ENCODE measurements at places on chromosomes 6 and 20.

DNA sequence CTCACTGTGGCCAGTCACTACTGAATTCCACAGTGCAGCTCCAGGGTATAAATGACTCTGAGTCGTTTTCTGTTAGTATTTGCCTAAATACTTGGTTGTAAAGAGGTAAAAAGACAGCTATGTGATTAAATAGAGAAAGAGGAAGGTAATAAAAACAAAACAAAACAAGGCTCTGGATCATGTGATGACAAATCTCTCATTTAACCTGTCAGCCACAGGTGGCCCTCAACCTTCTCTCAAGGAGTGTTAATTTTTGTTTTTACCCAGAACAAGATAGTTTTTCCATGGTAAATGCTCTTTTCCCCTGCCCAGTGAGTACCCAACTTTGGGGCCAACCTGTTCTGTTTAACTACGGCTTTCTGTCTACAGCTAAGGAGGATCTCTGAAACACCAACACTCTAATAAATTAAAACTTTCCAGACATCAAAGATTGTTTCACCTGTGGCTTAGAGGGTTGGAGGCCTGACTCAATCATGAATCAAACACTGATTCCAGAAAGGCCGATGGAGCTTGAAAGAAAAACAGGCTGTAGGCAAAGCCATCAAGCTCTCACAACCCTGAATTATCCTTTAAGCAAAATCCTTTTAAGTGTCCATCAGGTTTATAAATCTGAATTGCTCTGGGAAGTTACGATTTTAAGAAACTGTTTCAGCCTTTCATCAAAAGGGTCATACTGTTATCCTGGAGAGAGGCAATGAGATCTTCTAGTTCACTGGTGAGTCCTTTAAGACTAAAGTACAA, 81.5 kb upstream of the BCLAF1 start:
- DNase-seq = no peak

GRCh38 chr6:104940893-104941728, 15.8 kb upstream of the LIN28B start:
- DNase-seq = no peak

GRCh38 chr20:59525500-59526241, 78.7 kb upstream of the PHACTR3 start:
- DNase-seq = no peak

GRCh38 chr6:34572021-34572420, 15.9 kb upstream of the SPDEF start:
- DNase-seq = no peak

GRCh38 chr20:58399926-58400325, 10.9 kb downstream of the VAPB start:
- DNase-seq = no peak

DNA sequence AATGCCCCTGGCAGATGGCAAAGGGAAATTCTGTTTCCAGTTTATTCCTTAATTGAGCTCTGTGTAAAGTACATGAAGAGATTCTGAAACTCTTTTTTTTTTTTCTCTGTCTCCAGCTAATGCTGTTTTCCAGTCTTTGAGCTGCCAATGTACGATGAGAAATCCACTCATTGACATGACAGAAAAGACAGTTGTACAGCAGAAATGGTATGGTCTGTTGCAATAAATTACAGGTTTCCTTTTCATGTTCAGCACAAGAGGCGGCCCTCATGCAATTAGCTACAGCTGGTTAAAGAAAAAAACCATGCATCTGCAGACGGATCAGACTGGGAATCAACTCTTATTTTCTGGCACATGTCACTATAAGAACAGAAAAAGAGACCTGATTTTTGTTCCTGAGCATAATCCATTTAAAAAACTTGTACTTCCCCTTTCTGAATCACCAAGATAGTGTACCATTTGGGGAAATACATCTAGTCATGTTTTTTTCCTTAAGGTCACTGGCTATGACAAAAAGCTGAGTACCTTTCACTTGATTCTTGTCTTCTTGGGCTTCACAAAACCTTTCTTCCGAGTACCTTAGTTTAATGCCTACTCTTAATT, 289.8 kb upstream of the PREP start:
- no peak for DNase-seq

Data from stimulated activated CD4-positive, alpha-beta T cell treated with anti-CD3 and anti-CD28 coated beads, Interleukin-1b, Interleukin-23, amount 100 ng/mL, for 1 hour (primary cell).